NCI-H1092 (cell line): ENCODE measurements at places on chromosomes 11 and 22.
A peak's percentile ranks its signal among the peaks of the same experiment; 100 is the strongest.

DNA sequence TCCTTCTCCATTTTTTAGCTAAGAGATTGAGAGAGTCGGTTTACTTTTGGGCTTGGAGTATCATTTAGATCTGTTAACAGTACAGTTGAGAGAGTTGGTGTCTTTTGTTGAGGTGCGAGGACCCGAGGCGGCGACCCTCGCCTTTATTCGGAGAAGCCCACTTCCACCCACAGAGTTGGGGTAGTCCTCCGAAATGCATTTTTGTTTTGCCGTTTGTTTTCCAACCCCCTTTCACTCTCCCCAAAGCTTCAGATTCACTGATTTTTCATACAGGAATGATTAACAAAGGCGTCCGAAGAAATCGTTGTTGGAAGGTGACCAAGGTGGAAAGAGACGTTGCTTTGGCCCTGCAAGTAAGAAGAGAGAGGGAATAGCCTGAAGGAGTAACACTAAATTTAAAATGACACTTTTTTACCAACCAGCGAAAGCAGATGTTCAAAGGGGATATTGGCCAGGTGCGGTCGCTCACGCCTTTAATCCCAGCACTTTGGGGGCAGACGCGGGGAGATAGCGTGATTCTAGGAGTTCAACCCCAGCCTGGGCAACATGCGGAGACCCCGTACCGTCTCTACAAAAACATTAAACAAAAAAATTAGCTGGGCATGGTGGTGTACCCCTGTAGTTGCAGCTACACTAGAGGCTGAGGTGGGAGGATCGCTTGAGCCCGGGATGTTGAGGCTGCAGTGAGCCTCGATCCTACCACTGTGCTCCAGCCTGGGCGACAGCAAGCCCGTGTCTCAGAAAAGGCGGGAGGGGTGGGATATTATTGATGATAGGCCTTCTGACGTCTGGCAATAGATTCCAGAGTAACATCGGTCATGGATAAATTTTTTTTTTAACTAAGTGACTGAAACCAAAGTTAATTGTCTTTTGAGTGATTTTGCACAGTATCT is 899 bp upstream of the RAB30 start:
- no peak for DNase-seq

GRCh38 chr11:122796128-122796717 is 42.1 kb upstream of the CRTAM start:
- peak; percentile 9 for DNase-seq

DNA sequence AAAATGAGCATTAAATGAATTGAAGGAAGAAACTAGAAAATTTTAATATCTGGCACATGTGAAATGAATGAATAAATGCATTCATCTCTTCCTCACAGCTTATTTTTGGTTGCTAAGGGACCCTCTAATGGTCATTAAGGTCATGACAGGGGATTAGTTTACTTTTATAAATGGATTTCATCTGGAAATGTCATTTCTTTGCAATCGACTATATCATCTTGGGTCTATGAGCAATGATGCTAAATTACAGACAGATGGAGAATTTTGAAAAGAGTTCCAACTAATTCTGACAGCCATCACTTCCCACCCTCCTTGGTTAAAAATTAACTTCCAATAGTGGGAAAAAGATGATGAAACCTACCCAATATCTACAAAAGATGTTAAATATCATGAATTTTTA is 98.0 kb downstream of the KIF18A start:
- DNase-seq, result no peak

GRCh38 chr22:35663371-35663770 is 15.1 kb downstream of the APOL6 start:
- no peak for DNase-seq

DNA sequence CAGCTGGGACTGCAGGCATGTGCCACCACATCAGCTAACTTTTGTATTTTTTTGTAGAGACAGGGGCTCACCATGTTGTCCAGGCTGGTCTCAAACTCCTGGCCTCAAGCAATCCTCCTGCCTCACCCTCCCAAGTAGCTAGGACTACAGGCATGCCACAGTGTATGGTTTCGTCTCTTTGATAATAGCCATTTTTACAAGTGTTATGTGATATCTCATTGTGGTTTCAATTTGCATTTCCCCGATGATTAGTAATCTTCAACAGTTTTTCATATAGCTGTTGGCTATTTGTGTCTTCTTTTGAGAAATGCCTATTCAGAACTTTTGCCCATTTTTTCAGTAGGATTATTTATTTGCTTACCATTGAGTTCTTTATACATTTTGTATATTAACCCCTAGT is 9.0 kb upstream of the MTMR3 start:
- DNase-seq, result no peak

DNA sequence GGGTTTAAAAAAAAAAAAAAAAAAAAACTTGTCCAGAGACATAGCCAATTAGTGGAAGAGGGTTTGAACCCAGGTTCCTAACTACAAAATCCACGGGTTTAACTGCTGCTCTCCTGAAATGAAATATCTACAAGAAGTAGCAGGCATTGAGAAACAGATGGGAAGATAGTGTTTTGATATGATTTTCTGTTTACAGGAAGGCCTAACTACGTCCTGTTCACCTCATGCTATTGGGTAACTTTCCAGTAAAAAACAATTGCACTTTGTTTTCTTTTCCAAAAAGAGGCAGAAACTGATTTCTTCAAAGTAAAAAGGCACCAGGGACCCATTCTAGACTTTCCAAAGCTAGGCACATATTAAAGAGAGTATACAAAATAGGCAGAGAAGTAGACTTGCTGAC is 5.9 kb upstream of the C11orf91 start:
- DNase-seq, result no peak

DNA sequence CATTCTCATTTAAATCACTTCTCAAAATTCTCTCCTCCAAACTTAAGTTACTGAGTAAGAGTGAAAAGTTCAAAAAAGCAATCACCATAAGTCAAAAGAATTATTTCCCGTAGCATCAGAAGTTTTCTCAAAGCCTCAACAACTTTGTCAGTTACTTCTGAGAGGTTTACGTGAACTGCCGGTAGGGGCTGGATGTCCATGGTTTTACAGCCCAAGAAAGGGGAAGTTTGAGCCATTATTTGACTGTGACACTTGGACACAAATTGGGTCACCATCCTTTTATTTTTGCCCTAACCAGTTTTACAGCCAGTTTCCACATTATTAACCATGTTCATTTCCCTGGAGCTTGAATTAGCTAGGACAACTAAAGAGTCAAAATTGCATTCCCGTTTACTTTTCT is 7.5 kb downstream of the POU2AF3 start:
- DNase-seq, result no peak

DNA sequence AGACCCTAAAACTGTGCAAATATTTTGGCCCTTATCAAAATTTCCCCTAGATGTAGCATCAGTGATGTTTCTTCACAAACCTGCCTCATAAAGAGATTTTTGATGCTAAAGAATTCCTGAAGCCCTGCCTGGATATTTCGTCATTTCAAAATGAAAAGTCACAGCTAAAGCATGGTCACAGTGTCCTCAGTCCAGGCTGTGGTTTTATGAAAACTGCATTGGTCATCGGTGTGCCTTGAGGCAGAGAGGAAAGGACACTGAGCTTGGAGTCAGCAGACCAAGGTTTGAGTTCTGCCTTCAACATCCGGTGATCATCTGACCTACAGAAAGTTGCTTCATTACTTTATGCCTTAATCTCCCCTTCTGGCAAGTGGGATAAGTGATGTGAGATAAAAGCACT is 34.8 kb upstream of the ALKBH3 start:
- no peak for DNase-seq

DNA sequence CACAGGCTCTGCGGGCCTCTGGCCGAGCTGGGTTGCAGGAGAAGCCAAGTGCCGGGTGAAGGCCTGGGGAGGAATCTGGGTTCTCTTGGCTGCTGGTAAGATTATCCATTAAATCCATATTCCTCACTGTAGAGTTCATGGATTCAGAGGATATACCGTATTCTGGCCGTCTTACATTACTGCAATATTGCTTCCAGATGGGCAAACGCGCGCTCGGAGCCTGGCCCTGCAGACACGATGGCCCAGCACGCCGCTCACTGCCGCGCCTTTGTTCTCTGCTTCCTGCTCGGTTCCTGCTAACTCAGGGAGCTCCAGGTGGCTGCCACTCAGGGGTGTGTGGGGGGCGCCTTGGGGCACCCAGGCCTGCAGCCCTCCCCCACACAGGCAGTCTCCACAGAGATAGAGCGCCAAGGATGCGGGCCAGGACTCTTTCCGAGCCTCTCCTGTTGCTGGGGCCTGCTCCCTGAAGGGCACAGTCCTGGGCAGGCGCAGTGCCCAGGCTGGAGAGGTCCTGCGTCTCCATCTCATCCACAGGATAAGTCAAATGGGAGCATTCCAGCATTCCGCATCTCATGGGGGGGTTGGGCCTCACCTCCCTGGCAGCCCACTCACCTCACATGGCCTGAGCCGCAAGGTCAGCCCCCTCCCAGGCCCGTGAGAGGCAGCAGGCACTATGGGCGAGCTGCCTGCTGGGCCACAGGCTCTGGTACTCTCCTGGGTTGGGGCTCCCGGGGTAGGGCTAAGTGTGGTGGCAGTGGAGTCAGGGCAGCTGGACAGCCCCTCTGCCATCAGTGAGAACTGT is 14.1 kb upstream of the KCNQ1OT1 start:
- DNase-seq, result no peak

- DNase-seq, result peak; percentile 27
Measured at GRCh38 chr22:35150183-35151107, 84.5 kb downstream of the ISX start.

DNA sequence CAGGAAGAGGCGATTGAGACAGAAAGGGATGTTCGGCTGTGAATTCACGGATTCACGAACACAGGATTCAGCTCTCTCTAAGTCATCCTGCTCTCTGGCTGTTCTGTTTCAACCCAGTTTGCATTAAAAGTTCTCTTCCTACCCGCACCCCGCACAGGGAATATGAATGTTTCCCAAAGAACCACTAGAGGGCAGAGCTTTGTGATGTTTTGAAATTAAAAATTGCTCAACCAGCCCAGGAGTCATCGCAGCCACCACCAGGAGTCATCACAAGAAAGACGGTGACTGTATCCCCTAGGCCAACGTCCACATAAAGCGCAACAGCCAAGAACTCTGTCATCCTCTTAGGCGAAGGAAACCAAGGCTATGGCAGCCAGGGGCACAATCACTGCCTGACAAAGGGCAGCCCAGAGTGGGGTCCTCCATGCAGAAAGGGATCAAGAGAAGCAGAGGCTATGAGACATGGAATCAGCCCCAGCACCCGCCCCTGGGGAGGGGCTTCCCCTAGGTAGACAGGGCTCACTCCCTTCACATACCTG is 122.4 kb downstream of the WT1 start:
- no peak for DNase-seq

GRCh38 chr11:22798901-22799300 is 30.7 kb downstream of the SVIP start:
- no peak for DNase-seq

DNA sequence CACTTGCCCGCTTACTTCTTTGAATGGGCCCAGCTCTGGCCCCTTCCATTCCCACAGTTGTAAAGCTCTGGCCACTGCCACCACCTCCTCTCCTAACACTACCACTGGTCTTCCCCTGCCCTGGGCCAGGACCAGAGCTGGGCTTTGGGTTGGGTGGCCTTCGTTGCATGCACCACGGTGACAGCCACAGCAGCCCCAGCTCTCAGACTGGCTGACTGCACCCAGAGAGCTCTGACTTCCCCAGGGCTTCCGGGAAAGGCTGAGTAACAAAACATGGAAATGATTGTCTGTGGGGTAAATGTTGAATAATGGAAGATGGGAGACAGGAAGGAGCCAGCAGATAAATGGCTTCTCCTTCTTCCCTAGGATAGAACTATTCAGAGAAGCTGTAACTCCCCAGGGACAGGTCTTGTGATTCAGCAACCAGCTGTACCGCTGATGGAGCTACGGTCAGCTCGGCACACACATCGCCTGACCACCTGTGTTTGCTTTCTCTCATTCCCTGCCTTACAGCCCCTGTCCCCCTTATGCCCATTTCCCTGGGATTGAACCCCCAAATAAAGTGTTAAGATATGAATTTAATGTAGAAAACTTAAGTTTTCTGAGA is 27.6 kb downstream of the SCN4B start:
- DNase-seq, result peak; percentile 12

- DNase-seq, result no peak
Measured at GRCh38 chr11:8586184-8586583, 7.8 kb downstream of the STK33 start.

GRCh38 chr11:1310772-1311468 is 1.5 kb upstream of the TOLLIP start:
- DNase-seq, result no peak

- DNase-seq, result no peak
Measured at GRCh38 chr22:29306835-29307595, 565 bp downstream of the GAS2L1 start.

DNA sequence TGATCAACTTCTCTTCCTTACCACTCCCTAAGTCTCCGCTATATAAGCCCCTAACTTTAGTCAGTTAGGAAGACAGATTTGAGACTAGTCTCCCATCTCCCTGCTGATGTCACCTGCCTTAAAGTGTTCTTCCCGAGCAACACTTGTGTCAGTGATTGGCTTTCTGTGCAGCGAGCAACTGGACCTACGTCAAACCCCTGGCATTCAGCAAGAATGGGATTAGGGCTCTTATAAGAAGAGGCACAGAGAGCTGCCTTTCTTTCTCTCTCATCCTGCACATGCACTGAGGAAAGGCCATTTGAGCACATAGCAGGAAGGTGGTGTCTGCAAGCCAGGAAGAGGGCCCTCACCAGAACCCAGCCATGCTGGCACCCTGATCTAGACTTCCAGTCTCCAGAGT is 116.6 kb upstream of the THY1 start:
- no peak for DNase-seq

DNA sequence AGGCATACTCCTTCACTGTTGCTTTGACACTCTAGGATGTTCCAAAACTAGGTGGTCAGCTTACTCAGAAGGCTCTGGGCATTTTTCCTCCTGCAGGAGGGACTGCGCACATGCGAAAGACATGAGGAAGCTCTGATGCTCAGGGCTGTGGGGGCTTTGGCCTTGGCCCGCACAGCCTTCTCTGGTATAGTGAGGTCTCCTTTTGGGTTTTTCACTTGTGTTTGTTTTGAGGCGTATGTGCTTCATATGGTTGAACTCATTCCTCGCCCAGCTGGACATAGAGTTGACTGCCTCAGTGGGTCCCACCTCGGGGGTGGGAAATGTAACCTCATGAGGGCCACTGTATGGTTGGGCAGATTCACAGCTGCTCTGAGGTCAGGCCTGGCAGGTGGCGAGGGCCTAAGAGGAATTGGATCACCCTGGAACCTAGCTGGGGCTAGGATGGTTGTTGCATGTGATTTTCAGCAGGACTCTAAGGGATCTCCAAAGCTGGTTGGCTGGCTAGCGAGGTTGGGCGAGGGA is 63.7 kb downstream of the PTPRJ start:
- DNase-seq, result no peak

- DNase-seq, result no peak
Measured at GRCh38 chr22:26671317-26672059, 14.1 kb downstream of the MIAT start.

DNA sequence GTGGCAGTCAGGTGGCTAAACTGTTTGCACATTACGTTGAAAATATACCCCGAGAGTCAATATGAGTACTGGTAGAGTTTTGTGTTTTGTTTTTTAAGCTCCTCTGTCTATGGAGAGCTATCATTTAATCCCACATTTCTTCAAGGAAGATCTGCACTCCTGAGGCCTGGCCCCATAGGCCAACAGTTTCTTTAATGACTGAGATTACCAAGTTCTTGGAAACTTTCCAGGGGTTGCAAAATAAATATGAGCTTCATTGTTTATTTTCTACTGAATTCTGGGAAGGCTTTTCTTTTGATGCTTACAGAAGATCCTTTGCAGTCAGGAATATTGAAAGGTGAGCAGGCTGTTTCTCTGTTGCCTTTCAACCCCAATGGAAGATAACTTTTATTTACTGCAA is 452.0 kb downstream of the JRKL start:
- DNase-seq, result no peak

- DNase-seq, result no peak
Measured at GRCh38 chr11:28835790-28836189, 727.6 kb downstream of the METTL15 start.
